ENCODE measurements at places on chromosomes 3 and 15.

DNA sequence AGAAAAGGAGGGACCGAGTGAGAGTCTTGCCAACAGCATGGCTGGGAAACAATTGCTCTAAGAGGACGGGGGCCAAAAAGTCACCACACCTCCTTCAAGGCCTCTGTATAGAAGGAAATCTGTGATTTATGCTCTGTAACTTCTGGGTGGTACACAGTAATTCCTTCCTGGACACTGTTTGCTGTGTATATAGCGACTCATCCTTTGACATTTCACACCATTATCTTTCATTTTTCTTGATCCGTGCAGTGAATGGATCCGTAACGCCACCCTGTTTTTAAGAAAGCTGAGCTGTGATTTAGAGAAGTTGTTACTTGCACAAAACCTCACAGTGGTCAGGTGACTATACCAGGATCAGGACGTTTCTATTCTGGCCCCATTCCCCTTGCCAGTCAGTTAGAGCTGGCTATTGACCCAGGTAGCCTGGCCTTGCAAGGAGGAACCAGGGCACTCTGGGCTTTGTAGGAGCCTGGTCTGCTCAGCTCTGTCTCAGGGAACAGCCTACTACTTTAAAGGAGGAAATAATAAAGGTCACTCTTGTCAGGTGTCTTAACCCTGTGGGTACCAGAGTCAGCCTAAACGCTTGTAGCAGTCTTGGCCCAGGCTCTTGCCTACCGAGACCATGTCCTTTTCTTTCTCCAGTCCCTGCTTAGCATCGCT is 86.5 kb upstream of the MYZAP start:
- peak; percentile 57 for DNase-seq

- no peak for DNase-seq
These were observed 29.2 kb downstream of the UBE2Q2 start for GRCh38 chr15:75872403-75872990.

DNA sequence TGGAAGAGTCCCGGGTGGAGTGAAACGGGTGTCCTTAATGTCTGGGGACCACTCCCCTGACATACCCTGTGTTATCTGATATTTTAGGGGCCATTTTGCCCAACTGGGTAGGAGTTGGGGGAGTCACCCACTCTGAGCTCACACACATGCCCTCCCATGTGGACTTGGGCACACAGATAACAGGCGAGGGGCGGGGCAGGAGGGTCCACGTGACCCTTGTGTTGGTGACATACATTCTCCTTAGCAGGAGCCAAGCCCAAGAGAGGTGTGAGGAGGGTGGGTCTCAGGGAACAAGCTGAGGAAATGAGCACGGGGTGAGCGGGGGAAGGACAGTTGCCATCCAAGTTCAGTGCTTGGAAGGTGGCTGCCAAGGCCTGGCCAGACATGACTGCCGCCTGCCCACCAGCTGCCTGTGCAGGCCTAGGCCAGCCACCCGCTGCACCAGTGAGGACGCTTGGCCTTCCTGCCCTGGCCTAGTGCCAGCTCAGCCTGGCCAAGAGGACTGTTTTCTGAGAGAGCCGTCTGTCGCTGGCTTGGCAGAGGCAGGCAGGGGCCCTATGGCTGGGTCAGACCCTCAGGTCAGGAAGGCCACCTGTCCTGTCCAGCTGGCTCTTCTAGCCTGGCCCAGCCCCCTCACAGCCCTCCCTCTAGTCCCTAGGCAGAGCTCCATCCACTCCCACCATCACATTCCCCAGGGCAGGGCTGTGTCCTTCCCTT is 31.3 kb upstream of the TMEM115 start:
- peak; percentile 73 for DNase-seq

DNA sequence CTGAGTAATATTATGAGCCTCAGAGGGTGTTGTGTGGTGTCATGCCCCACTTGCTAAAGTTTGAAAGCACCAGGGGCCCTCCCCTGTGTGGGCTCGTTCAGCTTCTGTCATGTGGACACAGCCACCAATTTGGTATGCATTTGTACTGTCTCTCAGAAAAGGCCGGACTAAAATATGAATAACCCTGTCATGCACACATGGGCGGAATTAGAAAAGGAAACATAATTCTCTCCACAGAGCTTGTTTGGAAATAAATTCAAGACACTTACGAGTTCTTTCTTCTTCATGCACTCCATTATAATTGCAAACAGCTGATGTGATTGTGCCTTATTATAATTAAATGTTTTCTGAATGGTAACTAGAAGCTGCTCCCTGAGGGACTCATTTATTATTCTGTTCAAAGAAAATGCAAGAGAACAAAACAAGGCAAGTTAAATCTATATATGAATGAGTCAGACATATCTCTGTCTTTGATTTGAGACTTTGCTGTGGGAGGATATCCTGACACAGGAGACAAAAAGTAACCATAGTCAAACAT is 39.1 kb downstream of the TRPM1 start:
- DNase-seq, result no peak

DNA sequence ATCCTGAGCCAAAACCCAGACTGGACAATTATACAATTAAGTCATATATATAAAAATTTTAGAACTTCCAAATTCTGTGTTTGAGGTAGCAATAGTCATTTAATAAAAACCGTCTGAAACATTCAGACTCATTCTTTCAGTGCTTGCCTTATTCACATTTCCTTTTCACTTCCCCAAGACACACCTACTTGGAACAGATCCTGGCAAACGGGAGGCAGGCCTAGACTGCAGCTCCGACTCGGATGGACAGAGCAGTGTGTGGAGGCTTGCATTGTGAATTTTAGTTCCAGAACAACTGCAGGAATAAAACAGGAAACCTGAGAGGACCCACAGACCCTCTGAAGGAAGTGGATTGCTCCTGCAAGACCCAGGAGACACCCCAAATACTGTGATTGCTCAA is 341.4 kb downstream of the CNTN3 start:
- no peak for DNase-seq

DNA sequence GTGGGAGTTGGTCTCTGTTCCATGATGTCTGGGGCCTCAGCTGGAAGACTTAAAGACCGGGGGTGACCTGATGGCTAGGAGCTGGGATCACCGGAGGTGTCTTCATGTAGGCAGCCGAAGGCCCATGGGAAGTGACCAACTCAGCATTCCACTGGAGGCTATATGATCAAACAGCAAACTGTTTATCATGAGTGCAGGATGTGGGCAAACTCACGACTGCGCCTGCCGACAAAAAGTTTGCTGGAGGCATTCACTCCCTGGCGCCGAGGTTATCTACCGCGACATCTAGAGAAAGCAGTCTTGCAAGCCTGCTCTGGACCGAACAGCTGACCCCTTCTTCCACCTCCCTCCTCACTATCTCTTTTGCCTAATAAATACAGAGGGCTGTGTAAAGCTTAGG is 62.7 kb upstream of the NR2C2 start:
- no peak for DNase-seq

DNA sequence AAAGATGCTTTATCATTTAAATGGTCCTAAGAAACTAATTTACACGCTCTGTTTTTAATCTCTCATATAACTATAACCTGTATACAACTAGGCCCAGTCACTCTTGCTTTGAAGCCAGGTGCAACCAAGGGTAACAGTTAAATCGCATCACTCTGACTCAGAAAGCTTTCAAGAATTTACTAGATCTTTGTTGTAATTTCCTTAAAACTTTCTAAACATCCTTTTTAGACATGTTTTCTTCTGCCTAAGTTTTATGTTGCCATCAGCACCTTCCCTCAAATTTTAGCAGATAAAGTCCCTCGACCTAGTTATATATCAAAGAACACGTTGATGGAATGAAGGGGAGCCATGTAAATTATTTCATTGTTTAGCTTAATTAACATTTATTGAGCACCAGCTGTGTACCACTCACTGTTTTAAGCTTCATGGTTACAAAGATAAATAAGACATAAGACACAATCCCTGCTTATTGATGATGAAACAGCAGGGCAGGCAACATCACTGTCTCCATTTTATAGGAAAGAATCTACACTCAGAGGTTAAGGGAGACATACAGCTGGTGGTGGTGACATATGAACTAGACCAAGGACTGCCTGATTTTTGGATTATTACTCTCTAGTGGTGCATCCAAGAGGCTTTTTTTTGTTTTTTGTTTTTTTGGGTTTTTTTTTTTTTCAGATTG is 101.0 kb downstream of the CD200R1L start:
- no peak for DNase-seq

GRCh38 chr3:197303452-197303851 is 5.0 kb upstream of the DLG1 start:
- DNase-seq, result no peak

DNA sequence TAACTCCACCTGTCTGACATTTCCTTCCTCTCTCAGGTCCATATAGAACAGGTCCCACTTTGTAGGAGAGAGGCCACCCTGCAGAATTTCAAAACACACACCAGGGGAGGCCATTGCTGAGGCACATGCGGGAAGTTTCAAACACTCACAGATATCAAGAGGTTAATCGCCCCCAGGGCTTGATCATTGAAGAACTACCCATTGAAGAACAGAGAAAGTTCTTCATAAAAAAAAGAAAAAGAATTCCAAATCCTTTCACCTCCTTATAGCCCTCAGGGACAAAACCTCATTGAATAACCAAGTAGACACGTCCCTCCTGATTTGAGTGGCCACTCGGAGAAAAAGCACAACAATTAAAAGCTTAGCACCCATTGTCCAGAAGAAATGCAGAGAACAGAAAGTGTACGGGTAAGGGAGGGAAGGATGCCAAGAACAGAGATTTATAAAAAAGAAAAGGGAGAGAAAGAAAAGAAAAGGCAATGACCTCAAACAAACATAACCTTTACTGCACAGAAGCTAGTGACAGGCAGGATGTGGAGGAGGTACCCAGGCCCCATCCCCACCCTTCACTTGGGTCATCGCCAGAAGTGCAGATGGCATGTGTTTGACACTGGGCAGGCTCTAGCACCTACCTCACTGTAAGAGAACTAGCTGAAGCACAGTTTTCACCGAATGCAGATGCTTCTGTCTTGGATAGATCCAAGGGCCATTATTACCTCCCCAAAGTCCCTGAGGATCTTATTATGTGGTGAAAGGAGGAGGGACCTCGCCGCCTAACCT is 112.3 kb upstream of the HES1 start:
- DNase-seq, result no peak

- DNase-seq, result peak; percentile 19
These were observed 36.9 kb downstream of the RFTN1 start for GRCh38 chr3:16476636-16477035.

DNA sequence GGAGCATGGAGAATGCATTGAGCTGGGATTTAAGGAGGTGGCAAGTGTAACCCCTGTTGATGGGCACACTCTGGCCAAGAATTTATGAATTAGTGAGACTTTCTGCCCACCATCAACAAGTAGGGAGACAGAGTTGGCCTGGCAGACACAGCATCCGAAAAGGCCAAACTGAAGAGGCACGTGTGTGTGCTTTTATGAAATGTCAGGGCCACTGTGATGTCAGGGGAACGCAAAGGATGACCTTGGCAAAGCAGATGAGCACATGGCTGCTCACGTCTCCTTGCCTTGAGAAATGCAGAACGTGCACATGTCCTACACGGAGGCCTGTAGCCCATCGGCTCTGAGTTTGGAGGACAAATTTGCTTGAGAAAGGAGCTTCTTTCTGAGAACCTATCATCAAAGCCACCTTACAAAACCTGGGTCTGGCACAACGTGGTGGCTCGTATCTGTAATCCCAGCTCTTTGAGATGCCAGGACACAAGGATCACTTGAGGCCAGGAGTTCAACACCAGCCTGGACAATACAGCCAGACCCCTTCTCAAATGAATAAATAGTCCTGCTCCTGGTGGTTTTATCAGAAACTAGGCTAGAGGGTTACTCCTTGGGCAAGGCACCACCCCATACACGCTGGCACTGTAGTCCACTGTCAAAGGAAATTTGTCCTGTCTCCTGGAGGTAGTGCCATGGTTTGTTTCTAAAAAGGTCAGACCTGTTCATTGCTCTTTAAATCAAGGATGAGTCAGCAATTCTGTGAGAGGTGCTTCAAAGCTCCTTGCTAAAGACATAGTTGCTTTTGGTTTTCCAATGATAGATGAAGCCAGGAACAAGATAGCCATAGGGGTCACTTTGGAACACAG is 941 bp upstream of the SH3BP5 start:
- DNase-seq, result peak; percentile 13
